Hematopoietic multipotent progenitor cell treated with erythropoietin and hydrocortisone succinate and interleukin-3 and kit ligand, for 8 days (in vitro differentiated cells): ENCODE measurements at places on chromosomes 7 and 10.

DNA sequence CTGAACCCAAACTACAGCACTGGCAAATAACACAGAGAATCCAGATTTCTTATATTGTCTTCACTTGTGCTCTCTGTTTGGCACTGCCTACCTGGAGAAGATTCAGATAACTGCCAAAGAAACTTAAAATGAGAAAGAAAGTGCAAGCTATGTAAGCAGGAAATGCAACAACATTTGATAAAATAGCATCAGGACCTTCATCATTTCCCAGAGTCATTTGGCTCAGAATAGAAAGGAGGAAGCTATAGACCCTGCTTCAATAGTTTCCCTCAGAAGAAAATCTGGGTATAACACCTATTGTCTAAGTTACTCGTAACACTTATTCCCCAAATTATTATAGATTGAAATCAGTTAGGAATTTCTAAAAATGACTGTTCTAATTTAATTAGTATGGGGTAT lies 56.2 kb downstream of the CC2D2B start:
- no peak for DNase-seq

DNA sequence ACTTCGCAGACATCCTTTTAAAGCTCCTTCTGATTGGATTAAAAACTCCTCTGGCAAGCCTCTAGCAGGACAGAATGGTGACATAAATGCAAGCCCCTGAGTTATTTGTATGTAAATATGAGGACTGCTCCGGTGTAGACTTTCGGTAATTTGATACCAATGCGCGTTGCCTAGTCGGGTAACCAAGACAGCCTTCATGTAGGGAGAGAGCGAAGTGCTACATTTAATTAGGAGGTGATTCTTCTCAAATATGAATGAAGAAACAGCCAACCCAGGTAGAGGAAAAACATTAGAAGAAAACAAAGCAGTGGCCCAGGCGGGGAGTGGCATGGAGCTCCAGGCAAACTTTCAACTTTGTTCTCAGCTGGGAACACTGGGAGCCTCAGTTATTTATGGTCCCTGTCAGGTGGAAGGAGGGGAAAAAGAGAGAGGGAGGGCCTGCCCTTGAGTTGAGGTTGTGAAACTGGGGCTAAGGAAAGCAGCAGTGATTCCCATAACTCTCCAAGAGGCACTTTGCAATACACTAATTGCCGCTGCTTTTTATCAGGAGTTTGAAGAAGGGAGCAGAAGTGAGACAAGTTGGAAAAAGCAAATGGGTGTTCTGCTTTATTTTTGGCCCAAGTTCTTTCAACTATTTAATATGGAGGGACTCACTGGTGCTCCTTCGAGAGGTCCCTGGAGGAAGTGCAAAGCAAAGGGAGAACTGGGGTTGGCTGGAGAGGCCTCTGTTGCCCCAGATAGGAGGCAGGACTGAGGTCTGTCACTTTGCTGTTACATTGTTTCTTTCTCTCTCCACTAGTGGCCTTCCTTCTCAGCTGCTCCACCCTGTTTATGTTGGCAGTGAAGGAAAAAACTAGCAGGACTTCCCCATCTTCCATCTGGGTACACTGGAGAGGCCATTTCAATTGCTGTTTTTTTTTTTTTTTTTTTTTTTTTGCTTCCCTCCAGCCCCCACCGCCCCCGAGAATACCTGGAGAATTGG lies 234.6 kb upstream of the CCDC6 start:
- no peak for DNase-seq

DNA sequence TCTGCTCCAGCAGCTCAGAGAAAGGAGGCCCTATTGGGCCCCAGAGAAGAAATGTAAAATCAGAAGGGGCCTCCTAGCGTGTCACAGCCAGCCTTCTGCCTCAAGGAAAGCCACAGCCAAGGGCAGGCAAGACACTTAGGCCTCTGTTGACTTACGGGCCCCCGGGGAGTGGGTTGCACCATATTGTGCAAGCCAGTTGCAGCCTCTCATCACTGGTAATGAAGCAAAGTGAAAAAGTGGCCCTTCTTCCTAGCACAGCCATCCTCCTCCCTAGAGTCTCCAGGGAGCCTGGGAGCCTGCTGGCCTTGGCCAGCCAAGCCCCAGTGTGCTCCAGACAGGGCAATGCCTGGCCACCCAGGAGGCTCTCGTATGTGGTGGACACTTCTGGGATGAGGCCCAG lies 56.2 kb upstream of the GDF10 start:
- no peak for DNase-seq

DNA sequence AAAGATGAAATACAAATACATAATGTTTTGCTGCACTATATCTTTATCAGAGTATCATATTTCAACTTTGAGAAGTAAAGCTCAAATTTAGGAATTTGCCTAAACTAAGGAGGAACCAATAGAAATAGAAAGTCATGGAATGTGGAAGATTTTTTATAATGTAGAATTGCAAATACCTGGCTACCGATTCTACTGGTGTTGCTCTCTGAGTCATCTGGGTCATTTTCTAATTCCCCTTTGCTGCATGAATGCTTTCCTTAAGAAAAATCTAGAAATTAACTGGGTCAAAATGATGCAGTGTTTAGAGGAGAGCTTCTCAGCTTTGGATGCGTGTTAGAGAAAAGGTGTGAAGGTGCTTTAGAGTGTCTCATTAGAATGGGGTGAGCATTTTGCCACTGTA lies 568.9 kb upstream of the ANKRD30A start:
- DNase-seq = no peak

DNA sequence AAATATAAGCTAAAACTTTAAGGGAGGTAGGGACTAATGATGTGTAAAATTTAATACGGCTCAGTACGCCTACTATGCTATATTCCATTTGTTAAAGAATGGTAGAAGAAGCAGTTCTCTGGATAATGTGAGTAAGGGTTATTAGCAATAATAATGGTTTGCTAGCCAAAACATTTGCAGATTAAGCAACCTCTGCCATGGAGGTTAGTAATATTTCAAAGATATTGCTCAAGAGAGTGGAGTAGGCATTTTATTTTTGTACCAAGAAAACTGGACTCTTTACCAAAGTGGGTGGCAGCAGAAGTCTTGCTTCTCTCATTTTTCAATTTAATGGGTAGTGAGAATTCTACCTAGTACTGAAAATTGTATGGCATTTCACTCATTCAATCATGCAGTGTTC lies 158.9 kb upstream of the TMEM106B start:
- no peak for DNase-seq

GRCh38 chr7:29381206-29382094 lies 182.2 kb upstream of the PRR15 start:
- no peak for DNase-seq

- DNase-seq = no peak
Observed at GRCh38 chr7:115693779-115694178, 336.8 kb downstream of the TFEC start.
